Activated CD4-positive, alpha-beta T cell treated with anti-CD3 and anti-CD28 coated beads for 1 hour (primary cell): ENCODE measurements at places on chromosomes 4 and X.

DNA sequence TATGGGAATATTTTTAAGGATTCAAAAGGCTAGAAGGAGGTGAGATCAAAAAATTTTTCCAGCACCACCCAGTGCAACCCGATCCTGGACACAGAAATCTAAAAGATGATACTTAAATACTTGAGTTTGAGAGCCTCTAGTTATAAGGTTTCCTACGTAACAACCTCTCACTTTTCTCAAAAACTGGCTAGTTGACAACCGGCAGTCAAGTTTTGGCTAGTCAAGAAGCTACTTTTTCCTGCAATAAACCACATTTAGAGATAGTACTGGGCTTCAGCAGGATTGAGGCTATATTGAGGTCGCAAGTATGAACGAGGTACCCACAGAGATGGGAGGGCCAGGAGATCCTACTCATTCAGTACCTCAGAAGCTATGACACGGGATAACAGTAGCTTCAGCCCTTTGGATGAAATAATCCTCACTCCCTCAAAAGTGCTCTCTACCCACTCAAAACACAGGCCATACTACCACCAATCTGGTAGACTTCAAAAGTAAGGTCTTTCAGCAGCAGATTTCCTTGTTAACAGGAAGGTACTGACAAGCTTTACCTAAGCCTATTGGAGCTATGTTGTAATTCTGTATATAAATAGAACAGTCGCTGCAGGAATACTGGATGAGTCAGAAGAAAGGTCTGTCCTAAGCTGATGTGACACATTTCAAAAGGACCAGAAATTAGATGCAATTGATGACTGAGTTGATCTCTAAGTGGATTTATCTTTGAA lies 1.5 kb upstream of the TSPAN5 start:
- no peak for DNase-seq

- DNase-seq = no peak
Observed at GRCh38 chr4:26648260-26648659, 64.4 kb downstream of the TBC1D19 start.

GRCh38 chrX:148609515-148610327 lies 109.3 kb downstream of the AFF2 start:
- no peak for DNase-seq

DNA sequence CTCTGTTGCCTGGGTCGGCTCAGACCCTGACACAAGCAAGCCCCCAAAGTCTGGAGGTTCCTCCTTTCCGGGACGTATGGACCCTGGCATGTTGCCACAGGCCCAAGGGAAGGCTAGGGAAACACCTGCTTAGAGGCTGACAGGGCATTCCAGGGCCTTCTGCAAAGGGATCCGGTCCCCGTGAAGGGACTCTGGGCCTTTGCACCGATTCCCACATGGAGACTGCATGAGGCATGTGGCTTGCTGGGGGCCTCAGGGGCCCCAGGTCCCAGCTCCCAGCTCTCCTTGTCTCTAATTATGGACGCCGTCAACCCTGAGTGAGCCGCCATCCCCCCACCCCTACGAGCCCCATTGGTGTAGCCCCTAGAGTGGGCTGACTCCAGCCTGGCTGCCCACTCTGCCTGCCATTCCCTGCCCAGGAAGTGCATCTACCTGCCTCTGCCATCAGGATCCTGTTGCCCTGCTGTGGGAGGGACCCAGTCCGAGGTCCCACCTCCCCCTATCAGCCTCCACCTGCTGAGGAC lies 4.2 kb upstream of the RGS12 start:
- no peak for DNase-seq

DNA sequence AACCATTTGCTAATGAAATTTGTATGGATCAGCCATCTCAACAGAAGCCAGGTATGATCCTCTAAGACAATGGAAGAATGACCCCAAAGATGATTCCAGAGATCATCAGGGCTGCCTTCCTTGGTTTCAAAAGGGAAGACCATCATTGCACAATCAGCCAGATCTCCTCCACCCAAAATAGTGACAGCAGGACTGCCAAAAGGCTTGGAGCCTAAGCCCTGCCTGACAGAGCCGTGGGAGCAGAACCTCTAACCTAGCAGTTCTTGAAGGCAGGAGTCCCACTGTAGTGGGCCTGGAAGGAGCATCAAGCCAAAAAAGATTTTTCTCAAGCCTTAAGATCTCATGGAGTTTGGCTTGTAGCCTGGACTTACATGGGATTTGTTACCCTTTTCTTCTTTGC lies 226.0 kb downstream of the RASL11B start:
- DNase-seq = no peak

GRCh38 chr4:32488690-32489089 lies 1768.5 kb downstream of the PCDH7 start:
- no peak for DNase-seq

GRCh38 chr4:54238389-54238788 lies 9.3 kb downstream of the PDGFRA start:
- no peak for DNase-seq

DNA sequence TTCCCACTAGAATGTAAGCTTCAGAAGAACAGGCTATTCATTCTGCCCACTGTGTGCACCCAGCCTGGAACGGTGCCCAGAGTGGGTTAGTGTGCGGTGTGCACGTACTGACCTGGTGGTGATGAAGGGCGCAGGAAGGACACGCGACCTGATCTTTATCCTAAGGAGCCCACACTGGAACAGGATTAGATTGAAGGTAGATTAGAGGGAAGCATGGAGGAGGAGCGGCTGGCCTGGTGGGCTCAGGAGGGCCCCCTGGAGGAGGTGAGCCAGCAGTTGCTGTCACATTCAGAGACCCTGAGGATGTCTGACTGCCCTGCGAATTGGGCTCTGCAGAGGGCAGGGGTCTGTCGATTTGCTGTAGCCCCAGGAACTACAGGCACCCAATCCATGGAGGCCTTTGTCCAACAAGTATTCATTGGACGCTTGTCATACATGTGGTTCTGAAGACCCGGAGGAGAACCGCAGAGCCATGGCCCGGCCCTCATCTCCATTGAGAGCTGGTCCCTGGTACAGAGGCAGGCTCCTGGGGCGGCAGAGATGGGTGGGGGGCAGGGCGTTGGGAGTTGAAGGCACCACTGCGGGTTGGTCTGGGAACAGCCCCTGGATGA lies 73.2 kb downstream of the HTRA3 start:
- no peak for DNase-seq

GRCh38 chr4:106238820-106239420 lies 77.1 kb downstream of the TBCK start:
- no peak for DNase-seq

DNA sequence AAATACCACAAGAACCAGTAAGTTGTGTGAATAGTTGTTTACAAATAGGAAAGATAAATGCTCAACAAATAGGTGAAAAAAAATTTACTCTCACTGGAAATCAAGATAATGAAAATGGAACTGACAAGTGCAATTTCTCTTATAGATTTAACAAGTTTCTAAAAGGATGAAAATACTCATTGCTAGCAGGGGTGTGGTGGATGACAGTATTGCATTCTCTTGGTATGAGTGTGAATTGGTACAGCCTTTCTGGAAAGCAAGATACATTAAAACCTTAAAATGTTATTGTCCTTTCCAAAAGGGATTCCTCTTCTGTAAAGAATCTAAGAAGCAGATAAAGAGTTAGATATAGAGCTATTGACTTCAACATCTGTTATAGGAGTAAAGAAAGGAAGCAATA lies 240.0 kb upstream of the RPS6KA3 start:
- no peak for DNase-seq

GRCh38 chr4:147566762-147567161 lies 50.4 kb upstream of the TMEM184C start:
- no peak for DNase-seq

GRCh38 chr4:31674313-31674947 lies 954.3 kb downstream of the PCDH7 start:
- no peak for DNase-seq

- no peak for DNase-seq
Observed at GRCh38 chrX:63426519-63426918, 75.4 kb upstream of the SPIN4 start.
